ENCODE measurements at places on chromosomes 2 and 18.

- DNase-seq = no peak
These were observed 136.8 kb downstream of the TTC32 start for GRCh38 chr2:19764998-19765397.

DNA sequence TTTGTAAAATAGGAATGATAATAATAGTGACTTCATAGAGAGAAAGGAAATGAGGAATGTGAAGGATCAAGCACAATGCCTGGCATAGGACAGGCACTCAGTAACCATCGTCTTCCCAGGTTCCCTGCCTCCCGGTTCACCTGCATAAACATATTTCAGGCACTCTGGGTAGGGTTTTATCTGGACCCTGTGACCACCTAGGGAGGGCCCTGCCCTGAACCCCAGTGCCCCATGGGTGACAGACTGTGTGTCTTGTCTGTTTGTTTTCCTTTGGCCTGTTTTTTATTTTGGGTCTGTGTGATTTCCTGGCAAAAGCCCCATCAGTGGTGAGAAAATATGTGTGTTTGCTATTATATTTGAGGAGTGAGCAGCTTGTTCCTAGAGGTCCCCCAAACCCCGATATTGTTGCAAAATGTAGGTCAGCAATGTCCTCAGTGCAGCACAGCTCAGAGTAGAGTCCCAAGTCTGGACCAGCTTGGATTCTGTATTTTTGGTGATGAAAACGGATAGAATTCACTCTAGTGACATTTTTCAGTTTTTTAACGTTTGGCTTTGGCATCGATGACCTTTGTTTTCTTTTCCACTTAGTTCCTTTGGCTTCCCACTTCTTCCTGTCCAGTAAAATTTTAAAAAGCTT, 9.6 kb upstream of the NT5C1B start:
- DNase-seq = no peak

GRCh38 chr18:59725142-59725541, 27.9 kb upstream of the CCBE1 start:
- no peak for DNase-seq

GRCh38 chr2:121148481-121148880, 136.5 kb downstream of the TFCP2L1 start:
- DNase-seq = no peak

DNA sequence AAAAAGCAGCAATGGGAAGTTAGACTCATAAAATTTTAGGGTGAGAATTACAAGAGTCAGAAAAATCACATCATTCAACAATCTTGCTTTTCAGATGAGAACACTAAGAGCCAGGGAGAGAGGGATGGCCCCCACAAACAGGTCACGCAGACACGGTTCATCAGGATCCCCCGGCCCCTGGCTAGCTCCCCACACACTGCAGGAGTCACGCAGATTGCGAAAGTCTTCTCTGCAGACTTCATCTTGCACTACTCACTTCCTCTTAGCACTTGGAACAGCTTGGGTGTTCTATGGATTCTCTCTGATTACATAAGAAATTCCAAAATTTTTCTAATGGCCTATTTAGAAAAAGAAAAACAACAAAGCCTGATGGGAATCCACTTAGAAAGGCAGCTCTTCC, 21.6 kb upstream of the SULT1C2 start:
- no peak for DNase-seq

- DNase-seq = no peak
These were observed 142.0 kb downstream of the TSN start for GRCh38 chr2:121897335-121897970.

DNA sequence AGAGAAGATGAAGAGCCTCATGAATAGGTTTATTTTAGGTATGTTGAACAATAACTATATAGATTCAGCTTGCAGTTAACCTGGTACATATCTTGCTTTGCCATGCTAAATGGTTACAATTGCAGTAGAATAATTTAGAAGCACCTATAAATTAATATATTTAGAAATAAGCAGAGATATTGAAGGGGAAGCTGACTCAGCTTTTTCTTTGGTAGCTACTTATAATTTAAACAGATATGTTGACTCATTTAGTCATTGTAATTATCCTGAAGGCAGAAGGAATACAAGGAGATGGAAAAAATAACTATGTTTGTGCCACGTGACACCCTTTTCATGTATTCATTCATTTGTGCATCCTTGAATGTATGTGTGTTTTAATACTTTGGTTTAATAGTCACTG, 755.5 kb downstream of the SUCLG1 start:
- no peak for DNase-seq

DNA sequence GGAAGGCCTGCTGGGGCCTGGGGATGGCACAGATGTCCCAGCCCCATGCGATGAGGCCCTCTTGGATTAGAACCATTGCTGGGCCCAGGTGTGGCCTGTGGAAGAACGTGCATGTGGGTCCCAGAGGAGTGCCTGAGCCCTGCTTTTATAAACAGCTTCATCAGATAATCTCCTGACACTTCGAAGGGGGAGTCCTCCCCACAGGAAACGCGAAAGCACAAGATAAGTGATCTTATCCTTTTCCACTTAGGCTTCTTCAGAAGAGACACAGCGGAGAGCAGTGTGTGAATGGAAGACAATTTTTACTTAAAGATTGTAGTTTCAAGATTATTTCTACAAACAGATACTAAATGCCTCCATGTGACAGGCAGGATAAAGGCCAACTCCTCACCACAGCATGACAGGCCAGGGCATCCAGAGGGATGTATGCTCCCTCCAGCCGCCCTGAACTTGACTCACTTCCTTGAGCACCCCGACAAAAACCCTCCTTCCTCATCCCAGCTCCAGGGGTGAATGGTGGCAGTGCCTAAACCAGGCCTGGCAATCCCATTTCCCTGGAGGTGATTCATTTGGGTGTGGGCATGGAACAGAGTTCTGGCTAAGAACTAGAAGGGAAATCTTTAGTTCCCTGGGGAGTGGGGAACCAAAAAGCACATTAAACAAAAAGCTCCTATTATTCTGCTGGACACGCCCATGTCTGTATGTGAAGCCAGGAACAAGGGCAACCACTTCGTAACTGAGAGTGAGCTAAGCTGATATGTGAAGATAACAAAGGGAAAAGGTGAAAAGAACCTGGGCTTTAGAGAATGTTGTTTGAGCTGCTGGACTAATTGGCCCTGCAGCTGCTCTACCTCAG, 56.2 kb upstream of the TMEM163 start:
- DNase-seq = no peak

GRCh38 chr2:605674-606608, 71.3 kb downstream of the TMEM18 start:
- DNase-seq = no peak

DNA sequence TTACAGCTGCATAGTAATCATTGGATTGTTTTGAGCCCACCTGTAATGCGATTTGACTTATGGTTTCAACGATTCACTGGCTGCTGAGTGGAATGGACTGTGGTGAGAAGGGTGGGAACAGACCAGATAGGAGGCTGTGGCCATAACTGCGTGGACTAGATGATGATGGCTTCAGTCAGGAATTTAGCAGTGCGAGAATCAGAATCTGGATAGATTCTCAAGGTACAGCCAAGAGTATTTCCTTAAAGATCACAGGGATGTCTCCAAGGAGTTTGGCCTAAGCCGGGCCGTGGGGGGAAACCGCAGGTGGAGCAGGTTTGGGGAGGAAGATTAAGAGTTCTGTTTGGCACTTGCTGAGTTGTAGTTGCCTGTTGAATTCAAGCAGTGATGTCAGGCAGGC, 44.0 kb upstream of the CHMP1B start:
- DNase-seq = no peak

DNA sequence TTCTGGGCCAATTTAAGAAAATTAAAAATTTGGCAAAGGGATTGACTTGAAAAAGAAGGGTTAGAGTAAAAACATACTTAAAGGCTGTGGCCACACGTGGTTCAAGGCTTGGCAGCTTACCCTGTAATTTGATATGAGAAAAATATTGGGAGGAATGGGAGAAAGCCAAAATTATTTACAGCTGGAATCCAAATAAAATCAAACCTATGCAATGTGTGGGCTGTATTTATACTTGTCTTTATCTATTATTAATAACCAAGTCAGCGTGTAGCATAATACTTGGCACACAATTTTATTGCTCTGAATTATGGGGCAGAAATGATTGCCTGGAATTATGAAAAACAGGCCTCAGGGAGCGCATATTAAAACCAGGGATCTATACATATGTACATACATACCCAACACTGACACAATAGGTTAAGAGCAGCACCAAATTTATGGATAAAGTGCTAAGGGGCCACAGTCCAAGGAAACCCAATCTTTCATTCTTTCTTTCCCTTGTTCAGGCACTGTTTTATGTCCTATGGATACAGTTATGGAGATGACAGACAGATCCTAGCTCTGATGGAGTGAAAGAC, 35.6 kb downstream of the FAM124B start:
- DNase-seq = no peak

DNA sequence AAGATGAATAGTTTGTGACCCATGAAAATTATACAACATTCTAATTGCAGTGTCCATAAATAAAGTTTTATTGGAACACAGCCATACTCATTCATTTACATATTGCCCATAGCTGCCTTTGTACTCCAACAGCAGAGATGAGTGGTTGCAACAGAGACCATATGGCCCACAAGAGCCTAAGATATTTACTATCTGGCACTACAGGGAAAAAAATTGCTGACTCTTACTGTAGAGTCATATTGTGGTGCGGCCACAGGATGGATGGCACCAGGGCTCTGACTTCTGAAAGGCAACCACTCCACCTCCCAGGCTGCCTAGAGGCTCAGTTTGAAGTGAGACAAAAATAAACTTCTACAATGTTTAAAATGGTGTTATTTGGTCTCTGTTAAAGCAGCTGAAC, 404.0 kb upstream of the ATP5MC3 start:
- DNase-seq = no peak

DNA sequence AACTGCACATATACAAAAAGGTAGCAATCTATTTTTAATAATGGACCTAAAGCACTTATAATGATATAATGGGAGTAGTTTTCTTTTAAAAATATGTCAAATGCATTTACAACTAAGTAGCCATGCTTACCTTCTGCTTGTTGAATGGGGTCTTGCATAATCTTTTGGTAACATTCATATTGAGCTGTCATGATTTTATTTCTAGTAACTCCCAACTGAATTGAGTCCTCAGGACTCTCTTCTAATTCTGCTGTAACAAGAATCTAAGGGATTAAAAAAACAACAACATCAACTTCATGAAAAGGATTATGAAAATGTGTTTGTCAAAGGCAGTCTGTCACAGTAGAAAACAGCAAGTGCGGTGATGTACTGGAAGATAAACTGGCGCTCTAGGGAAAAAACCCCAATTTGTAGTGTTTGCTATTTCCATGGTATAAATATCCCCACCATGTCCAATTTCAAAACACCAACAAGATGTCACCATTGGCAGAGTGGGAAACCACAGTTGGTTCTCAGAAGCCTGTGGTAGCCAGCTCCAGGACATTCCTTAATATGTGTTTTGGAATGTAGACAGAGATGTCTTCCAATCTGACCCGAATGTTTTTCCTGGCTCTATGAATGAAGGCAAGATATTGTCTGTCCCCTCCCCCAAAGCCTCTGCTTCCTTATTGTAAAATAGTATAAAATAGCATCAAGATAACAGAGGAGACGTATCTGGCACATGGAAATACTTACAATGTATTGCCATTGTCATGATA, 64.8 kb downstream of the CALCRL start:
- DNase-seq = no peak

- DNase-seq = no peak
These were observed 4.5 kb downstream of the CRIM1 start for GRCh38 chr2:36360063-36360462.

DNA sequence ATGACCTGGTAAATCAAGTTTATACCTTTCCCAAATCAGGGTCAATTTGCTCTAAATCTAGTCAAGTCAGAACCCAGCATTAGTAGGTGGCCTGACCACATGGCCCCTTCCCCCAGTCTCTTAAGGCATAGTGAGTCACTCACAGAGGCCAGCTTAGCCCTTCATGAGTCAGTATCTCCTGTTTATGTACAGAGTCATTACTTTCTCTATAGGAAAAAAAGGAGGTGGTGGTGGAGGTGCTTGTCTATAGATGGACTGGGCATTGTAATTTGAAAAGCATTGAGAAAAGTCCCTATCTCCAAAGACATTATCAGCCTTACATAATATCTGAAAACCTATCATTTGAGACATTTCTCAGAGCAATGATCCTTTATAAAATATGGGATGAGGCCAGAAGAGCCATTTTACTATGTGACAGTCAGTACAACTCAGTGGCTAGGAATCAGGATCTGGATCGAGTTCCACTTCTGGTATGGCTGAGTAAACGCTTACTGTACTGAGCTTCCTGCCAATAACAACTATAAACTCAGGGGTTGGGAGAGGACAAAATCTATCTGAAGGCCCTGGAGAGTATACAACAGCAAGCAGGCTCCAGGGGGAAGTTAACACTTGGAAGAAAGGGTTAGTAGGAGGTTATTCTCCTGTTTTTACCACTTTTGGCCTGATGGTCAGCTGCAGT, 22.5 kb upstream of the SIGLEC15 start:
- no peak for DNase-seq

GRCh38 chr2:86319700-86320580, 17.5 kb downstream of the REEP1 start:
- DNase-seq = no peak

GRCh38 chr2:120577721-120578295, 157.9 kb upstream of the GLI2 start:
- no peak for DNase-seq

- no peak for DNase-seq
These were observed 41.6 kb downstream of the GFPT1 start for GRCh38 chr2:69345434-69345833.

- DNase-seq = no peak
These were observed 1.8 kb downstream of the TRABD2A start for GRCh38 chr2:84878896-84879583.

GRCh38 chr2:234580686-234581085, 83.8 kb upstream of the ARL4C start:
- no peak for DNase-seq

GRCh38 chr2:239358062-239358754, 42.6 kb downstream of the HDAC4 start:
- DNase-seq = no peak

GRCh38 chr2:3532941-3533340, 13.6 kb upstream of the ADI1 start:
- no peak for DNase-seq

GRCh38 chr2:70767699-70768589, at the start of gene ADD2:
Gene ADD2, minus strand, starts transcription at chr2:70768200. Its CDS starts 61,792 bp downstream, at chr2:70706408.
- DNase-seq = no peak

GRCh38 chr2:132560562-132560961, 109.4 kb downstream of the LYPD1 start:
- no peak for DNase-seq
